ENCODE measurements at places on chromosomes 11 and 22. TPM values are rescaled to one million over a fixed set of nuclear protein-coding genes. Genes with fewer than 3 reads are reported as not detected.

The CSNK2A3 gene
- total RNA-seq, result 0.33 TPM

The IGLL1 gene
- not detected for total RNA-seq

The DEFB131B gene
- total RNA-seq, result not detected

The KIAA0930 gene
- 38.4 TPM for total RNA-seq
